ENCODE measurements at places on chromosomes 3 and 15. TPM values are rescaled to one million over a fixed set of nuclear protein-coding genes. Genes with fewer than 3 reads are reported as not detected.

Gene TRIM42
- total RNA-seq, result not detected

Gene SKIC8
- 56.8 TPM for total RNA-seq

Gene SCG5
- 1.3 TPM for total RNA-seq

Gene LACTB
- total RNA-seq, result 22.3 TPM

Gene NR2E3
- not detected for total RNA-seq

Gene PEX5L
- 0.53 TPM for total RNA-seq

Gene NRG4
- not detected for total RNA-seq

Gene CMTM8
- 4.8 TPM for total RNA-seq

DNA sequence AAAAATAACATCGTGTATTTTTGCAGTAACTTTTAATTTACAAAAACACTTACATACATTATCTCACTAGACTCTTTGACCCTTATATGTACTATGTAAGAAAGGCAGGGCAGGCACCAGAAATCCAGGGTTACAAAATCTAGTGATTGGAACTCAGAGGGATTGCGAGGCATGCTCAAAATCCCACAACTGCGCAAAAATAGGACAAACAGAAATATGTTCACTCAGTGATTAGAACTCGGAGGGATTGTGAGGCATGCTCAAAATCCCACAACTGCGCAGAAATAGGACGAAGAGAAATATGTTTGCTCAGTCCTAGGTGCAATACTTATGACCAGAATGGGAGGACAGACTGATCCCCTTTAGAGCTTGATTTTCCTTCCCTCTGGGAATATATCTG lies 79.2 kb upstream of the TGFBR2 start:
- no peak for DNase-seq

- peak; percentile 54 for DNase-seq
Measured at GRCh38 chr15:78797951-78798350, 13.3 kb downstream of the ADAMTS7 start.

DNA sequence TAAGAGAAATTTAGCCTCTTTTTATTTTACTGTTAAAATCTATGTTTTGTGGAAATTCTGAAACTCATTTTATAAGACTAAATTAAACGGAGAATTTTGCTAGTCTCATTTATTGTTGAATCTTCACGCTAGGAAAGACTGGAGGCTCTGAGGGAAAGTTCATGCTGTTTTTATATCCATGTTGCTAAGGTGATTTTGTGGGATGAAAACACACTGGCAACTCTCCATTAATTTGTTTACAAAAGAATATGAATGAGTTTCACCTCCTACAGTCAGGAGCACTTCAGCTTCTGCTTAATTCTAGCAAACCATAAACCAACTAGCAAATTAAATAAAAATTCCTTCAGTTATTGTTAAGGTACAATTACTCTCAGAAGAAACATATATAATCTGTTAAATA lies 195.4 kb downstream of the RAP2B start:
- DNase-seq, result no peak

DNA sequence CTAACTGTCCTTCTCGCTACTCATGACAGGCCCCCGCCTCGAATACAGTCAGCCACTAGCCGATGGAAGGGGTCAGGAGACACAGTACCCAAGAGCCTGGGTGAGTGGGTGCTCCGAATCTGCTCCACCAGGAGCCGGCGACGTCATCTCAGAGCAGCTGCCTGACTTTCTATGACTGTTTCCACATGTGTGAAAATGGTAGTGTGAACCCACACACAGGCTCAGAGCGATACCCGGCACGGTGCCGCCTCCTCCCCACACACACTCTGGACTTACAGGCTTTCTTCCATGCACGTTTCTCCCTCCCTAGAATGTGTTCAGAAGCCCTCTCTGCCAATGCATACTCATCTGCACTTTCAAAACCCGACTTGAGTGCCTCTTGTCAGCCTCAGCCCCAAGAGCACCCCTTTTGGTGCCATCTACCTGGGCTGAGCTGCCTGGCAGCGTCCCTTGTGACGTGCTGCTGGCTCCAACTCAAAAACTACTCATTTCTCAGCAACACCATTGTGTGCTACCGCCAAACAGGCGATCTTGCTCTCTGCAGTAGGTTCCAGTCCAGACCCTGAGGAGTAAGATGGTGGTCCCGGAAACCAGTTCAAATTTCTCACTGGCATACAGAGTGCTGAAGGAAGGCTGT lies 29.7 kb downstream of the VGLL4 start:
- no peak for DNase-seq

- no peak for DNase-seq
Measured at GRCh38 chr3:186075489-186075888, 33.4 kb downstream of the ETV5 start.

DNA sequence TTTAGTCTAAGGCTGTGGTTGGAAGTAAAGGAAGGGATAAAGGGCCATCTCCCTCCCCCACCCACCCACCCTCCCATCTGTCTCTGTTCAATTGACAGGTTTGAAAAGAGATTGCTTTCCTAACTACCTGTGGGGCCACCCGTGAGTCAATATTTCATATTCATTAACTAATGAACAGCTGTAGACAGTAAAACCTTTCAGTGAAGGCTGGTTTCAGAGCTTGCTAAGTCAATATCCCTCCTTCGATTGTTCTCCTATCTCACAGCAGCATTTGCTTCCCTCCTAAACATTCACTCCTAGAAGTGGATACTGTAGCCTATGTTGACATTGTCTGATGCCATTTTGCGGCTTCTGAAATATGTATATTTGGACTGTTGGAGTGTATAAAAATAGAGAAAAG lies 85.9 kb upstream of the SYNPR start:
- DNase-seq, result no peak

DNA sequence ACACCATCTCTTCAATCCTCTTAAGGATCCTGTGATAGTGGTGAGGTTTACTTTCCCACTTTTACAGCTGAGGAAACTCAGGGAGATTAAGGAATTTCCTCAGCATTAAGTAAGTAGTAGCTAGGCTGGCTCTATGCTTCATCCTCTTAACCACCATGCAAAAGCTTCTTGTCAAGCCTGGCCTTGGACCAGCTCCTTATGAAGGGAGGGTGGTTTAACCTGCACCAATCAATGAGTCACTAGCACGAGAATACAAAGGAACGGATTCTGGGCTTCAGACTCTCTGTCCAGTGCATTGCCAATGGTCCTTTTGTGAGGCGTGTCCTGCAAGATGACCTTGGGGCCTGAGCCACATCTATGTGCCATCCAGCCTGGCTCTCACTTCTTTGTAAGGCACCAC lies 202.0 kb upstream of the CFAP20DC start:
- no peak for DNase-seq

DNA sequence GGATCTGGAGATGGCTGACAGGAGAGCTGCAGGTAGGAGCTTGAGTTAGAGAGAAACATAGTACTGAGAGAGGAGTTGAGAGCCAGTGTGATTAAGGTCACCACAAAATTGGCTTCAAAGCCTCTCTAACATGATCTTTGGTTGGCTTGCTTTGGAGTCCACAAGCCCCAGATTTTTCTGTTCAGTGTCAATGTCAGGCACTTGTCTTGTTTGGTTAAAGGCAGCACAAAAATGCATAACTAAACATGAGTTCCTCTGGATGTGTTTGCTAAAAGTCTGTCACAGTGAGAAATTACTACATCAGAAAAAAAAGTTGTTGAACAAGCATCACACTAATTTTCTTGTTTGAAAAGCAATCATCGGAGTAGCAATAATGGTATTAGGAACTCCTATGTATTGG lies 440.5 kb downstream of the NTRK3 start:
- DNase-seq, result no peak

DNA sequence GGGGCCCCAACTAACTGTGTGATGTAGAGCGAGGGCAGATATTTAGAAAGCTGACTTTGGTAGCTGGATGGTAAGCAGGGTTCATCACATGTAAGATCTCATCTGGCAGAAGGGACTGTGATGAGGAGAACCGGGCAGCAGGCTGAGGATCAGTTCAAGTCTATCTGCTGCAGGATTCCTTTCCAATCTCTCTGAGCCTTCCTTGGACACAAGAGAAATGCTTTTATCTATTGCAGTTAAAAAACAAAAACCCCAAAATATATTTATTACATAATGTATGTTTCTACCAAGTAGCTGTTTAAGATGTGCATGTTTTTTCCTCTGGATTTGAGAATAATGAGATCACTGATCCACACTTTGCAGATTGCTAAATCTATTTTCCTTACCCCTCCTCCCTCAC lies 411.5 kb downstream of the RAP2B start:
- no peak for DNase-seq

DNA sequence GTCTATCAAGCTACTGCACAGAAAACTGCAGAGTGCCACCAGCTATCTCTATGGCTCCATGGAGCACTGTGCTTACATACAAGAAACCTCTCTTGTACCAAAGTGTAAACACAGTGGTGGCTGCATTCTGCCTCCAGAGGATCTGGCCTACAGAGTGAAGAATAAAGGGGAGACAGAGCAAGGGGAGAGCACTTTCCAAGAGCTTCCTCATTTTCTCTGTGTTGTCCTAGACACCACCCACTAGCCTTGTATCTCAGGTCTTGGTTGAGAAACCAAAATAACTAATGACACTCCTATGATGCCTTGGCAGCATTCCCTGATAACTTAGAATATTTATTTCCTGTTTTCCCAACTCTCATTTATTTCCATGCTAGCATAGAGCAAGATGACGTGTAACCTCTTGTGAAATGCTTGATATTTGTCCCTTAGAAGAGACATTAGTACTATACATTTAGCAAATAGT lies 56.9 kb upstream of the PHLDB2 start:
- peak; percentile 80 for DNase-seq

Data from myocyte (in vitro differentiated cells).